ENCODE measurements at places on chromosomes 11 and 22. TPM values are rescaled to one million over a fixed set of nuclear protein-coding genes. Genes with fewer than 3 reads are reported as not detected.

DNA sequence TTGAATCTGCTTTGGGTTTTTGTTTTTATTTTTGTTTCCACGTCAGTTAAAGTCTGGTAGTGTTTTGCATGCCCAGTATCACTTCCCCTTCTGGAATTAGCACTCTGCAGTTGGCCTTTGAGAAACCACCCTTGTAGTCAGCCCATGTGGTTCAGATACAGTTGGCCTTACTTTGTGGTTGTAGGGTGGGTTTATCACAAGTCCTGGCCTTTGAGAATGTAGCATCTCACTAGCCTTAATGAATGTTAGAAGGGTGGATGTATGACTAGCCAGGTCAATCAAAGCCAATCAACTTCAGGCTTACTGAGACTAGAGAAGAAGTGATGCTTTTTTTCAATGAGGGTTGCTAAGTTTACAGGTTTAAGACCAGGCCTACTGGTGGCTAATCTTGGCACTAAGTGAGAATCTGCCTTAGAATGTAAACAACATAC lies 19.8 kb downstream of the ARL14EP start:
- no peak for DNase-seq

The RAB3IL1 gene
- total RNA-seq, result 13.0 TPM

DNA sequence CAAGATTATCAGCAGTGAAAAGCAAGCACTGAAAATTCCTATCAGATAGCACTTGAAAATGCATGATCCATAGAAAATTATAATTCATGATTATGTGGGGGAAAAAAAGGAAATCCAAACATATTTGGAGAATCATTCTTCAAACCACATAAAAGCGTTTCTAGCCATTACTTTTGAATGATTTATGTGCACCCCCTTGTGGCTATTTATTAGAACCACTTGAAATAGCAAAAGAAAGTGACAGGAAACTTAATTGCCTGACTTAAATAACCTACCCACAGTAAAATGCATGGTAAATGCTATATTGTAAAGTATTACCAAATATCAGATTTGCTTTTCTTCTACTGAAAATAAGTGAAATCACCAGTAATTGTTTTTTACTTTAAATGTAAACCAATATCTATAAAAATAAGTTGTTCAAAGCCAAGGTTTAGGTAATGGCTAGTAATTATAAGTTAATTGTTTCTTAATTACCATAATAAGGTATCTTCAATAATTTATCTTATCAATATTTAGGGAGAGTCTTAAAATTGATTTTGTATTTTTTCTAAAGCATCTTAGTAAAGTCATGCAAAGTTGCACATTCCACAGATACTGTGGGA lies 168.5 kb downstream of the ARHGAP42 start:
- no peak for DNase-seq

DNA sequence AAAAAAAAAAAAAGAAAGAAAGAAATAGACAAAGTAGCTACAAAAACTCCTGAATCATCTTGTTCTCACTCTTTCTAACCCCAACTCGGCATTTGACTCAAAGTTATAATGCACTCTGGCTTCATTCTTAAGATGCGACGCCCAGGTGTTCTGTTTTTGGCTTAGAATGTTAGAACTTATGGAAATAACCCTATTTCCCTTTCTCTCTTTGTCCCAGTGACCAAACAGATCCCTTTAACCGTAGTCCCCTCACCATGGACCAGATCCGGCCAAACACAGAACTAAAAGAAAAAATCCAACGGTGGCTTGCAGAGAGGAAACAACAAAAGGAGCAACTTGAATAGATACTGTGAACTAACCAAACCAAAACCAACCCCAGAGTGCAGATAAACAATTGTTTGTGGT lies 5.3 kb upstream of the ATP5MG start:
- DNase-seq, result no peak

The TENM4 gene
- 27.8 TPM for total RNA-seq

The CARS1 gene
- 16.1 TPM for total RNA-seq

- no peak for DNase-seq
Observed at GRCh38 chr11:19430754-19431398, 190.1 kb upstream of the E2F8 start.

- no peak for DNase-seq
Observed at GRCh38 chr22:35150183-35151107, 84.5 kb downstream of the ISX start.

GRCh38 chr11:14266622-14267021 lies 92.4 kb downstream of the RRAS2 start:
- no peak for DNase-seq

All from urinary bladder (tissue), 4 donors.